CD4-positive, alpha-beta T cell treated with Interleukin-15 for 4 hours (primary cell): ENCODE measurements at places on chromosomes 2 and 18.

- no peak for DNase-seq
These were observed 35.9 kb downstream of the PTPN4 start for GRCh38 chr2:119795309-119796303.

- DNase-seq, result no peak
These were observed 220.8 kb downstream of the NEDD4L start for GRCh38 chr18:58264840-58265239.

- DNase-seq, result no peak
These were observed 109.4 kb downstream of the NRXN1 start for GRCh38 chr2:50922506-50922905.

DNA sequence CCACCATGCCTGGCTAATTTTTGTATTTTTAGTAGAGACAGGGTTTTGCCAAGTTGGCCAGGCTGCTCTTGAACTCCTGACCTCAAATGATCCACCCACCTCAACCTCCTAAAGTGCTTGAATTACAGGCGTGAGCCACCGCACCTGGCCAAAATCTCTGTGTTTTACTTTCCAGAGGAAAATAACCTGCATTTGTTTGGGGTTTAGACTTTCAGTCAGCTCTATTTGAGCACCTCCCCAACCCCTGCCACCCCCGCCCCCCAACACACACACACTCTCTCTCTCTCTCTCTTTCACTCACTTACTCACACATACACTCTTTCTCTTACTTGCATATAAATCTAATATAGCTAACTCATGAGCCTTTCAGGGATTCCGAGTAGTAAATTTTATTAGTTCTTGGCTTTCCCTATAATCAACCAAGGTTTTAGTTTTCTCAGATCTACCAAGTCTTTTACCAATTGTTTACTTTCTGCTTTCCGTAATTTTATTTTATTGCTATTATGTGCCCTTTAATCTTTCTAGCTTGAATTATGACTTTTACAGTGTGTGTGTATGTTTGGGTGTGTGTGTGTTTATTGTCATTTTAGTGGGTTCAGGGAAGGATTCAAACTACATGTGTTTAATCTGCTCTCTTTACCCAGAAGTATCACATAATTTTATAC is 24.5 kb downstream of the MFSD6 start:
- DNase-seq, result no peak

DNA sequence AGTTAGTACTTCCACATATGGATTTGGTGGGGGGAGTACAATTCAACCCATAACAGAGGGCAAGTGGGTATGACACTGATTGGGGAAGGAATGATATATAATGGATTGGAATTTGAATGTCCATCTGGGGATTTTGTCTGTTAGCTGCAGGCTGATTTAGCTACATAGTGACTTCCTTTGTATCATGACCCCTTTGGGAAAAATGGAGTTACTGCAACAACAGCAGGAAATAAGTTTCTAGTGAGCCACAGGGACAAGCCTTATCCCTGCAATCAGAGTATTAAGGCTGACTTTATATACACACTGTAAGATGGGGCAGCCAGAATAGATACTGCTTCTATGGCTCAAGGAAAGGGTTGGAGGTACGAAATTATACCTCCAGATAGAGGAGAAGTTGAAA is 404.4 kb upstream of the MEIS1 start:
- no peak for DNase-seq

DNA sequence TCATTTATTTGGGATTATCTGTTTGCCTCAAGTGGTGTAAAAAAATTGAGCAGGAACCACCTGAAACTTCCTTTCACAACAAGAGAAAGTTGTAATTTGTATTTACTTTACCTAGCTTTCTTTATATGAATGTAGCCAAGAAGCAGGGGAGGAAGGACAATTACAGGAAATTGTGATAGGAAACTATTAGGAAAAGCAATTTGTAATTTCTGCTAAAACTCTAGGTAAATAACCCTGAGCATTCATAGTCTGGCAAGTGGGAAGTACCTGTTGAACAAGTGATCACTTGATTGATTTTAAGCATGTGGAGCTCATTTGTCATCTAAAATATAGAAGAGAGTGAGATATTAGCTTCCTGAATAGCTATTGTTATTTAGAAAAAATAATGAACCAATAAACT is 5.0 kb downstream of the TFPI start:
- no peak for DNase-seq

DNA sequence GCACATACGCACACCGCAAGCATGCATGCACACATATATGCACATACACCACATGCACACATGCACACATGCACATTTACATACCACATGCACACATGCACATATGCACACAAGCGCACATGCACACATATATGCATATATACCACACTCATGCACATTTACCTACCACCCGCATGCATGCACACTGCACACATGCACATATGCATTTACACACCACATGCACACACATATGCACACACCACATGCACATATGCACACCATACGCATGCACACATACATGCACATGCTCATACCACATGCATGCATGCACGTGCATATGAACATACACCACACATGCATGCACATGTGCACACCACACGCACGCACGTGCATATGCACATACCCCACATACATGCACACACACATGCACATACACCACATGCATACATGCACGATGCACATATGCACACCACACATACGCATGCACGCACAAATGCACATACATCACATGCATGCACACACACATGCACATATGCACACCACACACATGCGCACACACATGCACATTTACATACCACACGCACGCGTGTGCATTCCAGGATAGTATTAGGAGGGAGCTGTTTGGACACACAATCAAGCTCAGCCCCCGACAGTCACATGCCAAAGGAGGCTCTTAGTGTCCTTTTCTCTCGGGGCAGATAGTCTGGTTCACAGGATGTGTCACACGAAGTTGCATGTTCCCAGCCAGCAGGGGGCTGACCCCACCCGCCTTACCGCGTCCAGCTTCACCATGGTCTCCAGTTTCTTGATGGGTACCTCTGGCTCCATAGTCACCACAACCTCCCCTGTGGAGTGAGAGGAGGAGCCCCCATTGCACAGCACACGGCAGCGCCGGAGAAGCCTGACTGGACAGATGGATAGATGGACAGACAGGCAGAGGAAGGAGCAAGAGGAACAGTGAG is 5.9 kb downstream of the OTOF start:
- DNase-seq, result no peak

DNA sequence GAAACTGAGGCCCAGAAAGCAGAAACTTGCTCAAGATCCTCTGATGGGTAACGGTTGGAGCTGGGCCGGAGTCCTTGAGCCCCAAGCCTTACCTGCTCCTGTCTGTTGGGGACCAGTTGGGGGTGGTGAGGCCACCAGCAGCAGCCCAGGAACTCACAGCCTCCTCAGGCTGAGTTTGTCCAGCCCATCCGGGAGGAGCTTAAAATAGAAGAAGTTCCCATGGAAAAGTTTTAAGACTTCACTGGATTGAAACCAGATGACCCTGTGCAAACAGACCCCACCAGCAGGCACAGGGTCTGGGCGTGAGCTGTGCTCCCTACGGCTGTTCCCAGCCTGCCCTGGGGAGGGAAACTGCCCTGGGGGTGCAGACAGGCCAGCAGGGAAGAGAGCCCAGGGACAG is 40.6 kb upstream of the FOSL2 start:
- DNase-seq, result no peak

DNA sequence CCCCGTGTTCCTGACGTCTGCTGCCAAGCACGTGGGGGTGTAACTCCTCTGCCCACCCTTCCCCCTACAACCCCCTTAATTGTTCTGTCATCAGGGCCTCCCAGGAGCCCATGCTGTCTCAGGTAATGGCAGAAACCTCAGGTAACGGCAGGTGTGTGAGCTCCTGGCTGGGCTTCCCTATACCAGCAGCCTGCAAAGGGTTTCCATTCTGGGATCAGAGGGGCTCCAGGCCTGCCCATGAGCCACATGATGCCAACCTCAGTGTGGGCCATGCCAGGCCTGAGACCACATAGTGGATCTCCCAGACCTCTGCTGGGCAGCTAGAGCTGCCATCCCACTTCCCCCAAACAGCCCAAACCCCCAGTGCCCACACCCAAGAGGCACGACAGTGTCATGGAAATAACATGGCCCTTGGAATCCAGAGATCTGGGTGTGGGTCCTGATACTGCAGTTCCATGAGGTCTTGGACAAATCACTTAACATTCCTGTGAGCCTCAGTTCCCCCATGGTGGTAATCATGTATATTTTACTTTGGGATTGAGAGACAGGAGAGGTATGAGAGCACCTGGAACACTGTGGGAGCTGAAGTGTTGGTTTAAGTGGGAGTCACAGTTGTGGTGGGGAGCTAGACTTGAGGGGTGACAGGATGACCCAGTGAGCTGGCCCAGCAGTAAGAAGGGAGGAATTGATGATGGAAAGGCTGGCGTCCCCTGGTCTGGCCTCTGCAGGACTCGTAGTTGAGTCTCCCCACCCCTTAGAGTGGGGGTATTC is 59.6 kb downstream of the ATOH8 start:
- no peak for DNase-seq

- DNase-seq, result no peak
These were observed 339.1 kb downstream of the TSN start for GRCh38 chr2:122094557-122094956.

DNA sequence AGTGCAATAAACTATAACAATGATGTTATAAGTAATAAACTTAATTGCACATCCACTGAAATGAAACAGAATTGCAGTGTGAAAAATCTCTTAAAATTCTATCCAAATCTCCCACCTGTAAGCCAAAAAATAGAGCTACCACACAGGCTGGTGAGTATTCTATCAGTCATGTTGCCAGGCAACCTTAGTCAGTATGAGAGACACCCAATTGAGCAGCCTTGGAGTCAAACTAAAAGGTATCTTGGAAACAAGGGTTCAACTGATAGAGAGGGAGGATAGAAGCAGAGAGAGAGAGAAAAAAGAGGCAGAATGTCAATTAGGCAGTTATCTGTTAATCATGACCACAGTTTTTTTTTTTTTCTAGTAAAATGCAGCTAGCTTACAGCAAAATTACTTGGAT is 45.8 kb downstream of the GALNT13 start:
- no peak for DNase-seq

GRCh38 chr2:6641956-6642355 is 223.8 kb downstream of the CMPK2 start:
- no peak for DNase-seq

DNA sequence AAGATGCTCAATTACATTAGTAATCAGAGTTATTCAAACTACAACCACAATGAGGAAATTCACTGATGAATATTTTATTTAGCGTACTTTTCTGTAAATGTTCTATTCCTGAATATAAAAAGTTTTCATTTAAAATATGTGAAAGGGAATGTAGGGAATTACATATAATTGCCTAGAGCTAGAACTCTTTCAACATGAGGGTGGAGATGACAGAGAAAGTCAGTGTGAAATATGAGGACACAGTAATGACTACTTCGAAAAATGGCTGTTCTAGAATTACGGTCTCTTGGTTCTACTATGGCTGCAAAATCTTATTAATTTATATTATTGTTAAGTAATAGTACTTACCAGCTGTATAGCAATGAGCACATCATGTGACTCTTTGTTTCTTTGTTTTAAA is 1647.4 kb upstream of the PIK3C3 start:
- no peak for DNase-seq

- DNase-seq, result no peak
These were observed 1.1 kb downstream of the TTL start for GRCh38 chr2:112483042-112483473.

DNA sequence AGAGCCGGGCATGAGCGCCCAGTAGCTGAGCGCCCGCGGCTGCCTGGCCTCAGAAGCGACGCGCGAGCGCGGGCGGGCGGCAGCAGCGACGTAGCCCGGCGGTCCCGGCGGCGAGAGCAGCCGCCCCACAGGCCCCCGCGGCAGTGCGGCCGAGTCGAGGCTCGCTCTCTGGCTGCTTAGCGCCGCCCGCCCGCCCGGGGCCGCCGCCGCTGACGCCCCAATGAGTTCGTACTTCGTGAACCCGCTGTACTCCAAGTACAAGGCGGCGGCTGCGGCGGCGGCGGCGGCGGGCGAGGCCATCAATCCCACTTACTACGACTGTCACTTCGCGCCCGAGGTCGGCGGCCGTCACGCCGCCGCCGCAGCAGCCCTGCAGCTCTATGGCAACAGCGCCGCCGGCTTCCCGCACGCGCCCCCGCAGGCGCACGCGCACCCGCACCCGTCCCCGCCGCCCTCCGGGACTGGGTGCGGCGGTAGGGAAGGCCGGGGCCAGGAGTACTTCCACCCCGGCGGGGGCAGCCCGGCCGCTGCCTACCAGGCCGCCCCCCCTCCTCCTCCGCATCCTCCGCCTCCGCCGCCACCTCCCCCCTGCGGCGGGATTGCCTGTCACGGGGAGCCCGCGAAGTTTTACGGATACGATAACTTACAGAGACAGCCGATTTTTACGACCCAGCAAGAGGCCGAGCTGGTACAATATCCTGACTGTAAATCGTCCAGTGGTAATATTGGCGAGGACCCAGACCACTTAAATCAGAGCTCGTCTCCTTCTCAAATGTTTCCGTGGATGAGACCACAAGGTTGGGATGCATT is 847 bp downstream of the HOXD8 start:
- no peak for DNase-seq

- DNase-seq, result no peak
These were observed 1.4 kb downstream of the GMPPA start for GRCh38 chr2:219500135-219500534.

GRCh38 chr2:3604991-3605961 is 10.4 kb downstream of the COLEC11 start:
- DNase-seq, result peak; percentile 36

DNA sequence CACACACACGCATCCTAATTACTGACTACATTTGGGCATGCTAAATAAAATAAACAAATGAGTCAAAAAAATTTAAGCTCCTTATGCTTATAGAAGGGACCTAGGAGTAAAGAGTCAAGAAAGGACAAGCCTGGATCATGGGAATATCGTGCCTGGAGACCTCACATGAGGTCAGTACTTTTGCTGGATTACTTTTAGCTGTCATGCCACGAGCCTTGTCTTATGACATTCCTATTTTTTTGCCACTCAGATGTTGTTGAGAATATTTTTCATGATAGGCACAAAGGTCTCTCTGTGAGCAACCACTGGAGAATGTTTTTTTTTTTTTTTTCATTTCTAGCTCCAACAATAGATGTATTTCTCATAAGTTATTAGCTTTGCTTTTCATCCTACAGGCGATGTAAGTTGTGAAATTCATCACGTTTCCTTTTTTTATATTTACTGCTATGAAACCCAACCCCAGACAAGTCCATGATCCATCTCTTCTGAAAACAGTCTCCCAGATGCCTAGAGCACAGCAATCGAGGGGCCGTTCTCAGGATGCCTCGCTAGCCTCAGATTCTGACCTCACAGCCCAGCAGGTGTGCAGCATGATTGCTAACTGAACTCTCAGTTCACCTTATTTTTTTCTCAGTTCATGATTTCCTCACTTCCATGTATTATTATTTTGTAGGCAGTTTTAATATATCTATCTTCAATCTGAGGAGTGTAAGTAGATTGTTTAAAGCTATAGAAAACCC is 464.5 kb downstream of the IRS1 start:
- no peak for DNase-seq

GRCh38 chr2:86204458-86204857 is 5.2 kb downstream of the MRPL35 start:
- DNase-seq, result no peak

GRCh38 chr2:86274265-86274917 is 63.0 kb downstream of the REEP1 start:
- no peak for DNase-seq
